Stimulated activated CD8-positive, alpha-beta memory T cell treated with anti-CD3 and anti-CD28 coated beads, Interleukin-15, amount 100 ng/mL, for 4 hours (primary cell): ENCODE measurements at places on chromosomes 7 and 10.

DNA sequence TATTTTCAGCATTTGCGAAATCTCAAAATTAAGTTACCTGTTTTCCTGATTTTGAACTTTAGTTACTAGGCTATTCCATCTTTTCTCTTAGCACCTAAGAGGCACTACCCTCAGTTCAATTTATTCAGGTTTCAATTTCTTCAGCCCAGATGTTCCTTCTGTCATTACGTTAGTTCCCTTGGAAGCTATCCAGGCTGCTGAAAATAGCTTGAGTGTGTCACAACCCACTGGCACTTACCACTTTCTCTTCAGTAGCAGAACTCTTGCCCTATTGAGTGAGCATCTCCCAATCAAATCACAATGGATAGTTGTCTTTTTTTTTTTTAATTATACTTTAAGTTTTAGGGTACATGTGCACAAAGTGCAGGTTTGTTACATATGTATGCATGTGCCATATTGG lies 332.7 kb upstream of the LRGUK start:
- DNase-seq: no peak

DNA sequence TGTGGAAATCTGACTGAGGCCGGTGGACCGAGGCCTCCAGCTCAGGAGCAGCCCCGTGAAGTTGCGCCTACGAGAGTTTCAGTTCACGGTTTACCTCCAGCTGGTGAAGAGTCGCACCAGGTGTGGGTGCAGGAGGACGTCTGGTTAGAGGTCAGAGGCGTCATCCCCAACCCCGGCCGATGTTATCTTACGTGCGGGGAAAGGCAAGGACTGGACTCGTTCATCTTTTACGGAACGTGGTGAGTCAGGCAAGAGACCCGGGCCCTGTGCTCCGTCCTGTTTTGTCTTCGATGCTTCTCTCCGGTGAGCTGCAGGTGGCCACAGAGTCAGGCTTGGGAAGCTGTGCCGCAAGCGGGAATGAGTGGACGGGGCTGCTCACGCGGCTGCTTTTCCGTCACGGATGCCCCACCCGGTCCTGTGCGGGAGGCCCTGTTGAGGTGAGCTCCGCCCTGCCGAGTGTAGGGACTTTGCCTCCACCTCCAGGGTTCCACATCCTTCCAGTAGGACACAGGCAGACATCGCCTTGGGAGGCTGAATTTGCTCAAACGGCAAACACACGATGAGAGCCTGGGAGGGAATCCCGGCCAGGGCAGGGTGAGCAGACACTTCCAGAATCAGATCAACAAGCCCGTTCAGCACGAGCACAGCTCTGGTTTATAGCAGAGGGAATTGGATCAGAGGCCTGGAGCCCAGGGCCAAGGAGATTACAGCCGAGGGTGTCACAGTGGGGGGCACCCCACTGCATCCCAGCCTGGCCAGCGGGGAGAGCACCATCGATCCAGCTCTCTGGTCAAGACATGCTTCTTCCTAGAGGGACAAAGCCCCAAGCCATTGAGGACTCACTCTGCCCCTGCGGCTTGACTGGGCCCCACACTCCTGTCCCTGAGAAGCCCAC lies 50.1 kb upstream of the INPP5A start:
- DNase-seq: no peak

- no peak for DNase-seq
These were observed 130.5 kb downstream of the WDR37 start for GRCh38 chr10:1186683-1186990.

DNA sequence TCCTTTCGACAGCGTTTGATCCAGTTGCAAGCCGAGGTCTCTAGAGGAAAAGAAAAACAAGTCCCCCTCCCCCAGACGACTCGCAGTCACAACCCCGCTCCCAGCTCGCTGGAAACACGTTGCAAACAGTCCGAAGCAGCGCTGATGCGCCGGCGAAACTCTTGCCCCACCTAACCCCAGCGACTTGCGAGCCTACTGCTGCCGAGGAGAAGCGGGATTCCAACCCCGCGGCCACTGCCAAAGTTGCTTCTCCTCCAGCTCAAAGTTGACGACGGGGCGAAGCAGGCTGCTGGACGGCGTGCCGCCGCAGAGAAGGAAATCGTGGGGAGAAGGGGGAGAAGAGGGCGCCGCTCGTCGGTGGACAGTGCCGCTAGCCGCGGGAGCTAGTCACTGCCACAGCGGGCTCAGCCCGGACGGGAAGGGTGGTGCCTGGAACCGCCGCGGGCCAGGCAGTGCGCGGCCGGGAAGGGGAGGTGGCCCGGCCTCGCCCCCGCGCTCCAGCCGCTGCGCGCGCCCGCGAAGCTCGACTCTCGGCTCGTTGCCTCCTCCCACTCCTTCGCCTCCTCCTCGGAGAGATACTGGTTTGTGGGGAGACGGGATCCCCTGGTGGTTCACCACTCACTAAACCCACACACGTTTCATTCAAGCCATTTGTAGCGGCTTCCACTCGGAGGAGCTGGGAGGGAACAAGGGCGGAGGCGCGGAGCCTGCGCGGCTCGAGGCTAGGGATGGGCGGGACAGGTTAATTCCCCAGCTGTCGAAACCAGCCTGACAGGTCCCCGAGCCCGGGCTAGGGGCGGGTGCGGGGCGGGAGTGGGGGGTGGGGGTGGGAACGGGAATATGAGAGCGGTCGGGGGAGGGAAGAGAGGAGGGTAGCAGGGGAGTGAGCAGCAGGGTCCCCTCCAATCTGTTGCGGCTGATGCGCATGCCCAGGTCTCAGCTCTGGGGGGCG lies at the start of gene GPR37:
GPR37 (minus strand) TSS at position 392 of the 952 bp plus-strand sequence. CDS start 816 bp downstream, outside the sequence.
- DNase-seq: no peak

GRCh38 chr7:150936018-150936417 lies 42.1 kb downstream of the KCNH2 start:
- no peak for DNase-seq
